ENCODE measurements at places on chromosomes 1 and 21. TPM values are rescaled to one million over a fixed set of nuclear protein-coding genes. Genes with fewer than 3 reads are reported as not detected.

DNA sequence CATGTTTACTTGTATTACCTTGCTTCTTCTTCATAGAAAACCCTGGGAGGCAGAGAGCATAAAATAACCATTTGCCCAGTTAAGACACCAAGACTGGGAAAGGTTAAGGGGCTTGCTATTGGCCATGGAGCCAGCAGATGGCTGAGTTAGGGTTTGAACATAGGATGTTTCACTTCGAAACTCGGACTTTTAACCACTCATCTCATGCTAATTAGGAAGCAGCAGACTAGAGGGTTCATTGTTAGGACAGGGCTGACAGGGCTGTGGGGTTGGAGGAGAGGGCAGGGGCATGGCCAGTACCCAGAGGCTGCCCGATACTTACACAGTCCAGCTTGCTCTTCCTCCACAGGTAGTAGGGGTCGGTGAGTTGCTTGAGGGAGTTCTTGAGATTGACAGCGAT lies 17.0 kb downstream of the SLC26A9 start:
- no peak for DNase-seq

GRCh38 chr1:154407198-154408091 lies 2.3 kb downstream of the IL6R start:
- no peak for DNase-seq

GRCh38 chr1:24806588-24806987 lies 61.3 kb downstream of the CLIC4 start:
- DNase-seq: no peak

CSF3R gene
- polyA plus RNA-seq: 11.3 TPM
